Erythroblast (primary cell): ENCODE measurements at places on chromosomes 3 and 15.

- DNase-seq, result no peak
These were observed 74.8 kb downstream of the TMEM39A start for GRCh38 chr3:119388577-119388976.

DNA sequence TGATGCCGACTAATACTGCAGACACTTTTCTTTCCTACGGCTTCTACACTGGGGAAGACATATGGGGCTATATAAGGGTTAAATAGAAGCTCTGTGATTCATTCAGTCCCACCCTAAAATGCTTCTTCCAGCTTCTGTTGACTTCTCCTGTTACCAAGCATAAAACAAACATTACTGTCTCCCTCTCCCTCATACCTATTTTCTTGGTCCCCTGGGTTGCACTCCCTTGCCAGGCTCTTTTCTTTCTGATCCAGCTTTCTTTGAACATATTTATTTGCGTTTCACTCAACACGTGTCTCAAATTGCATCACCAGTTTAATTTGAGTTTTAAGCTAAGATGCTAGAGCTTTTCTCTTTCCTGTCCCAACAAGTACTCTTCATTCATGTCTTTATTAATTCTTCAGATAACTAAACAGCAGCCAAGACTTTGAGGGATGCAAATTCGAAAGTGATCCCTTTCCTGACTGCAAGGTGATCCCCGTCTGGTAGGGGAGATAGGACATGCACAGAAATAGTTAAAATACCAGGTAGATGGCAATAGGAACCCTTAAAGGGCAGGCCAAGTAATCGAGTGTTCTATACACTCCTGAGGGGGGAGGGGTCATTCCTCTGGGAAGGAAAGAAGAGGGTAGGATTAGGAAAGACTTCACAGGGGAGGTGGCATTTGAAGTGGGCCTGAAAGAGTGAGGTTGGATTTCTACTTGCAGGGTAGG is 198.6 kb upstream of the BCL6 start:
- DNase-seq, result no peak

DNA sequence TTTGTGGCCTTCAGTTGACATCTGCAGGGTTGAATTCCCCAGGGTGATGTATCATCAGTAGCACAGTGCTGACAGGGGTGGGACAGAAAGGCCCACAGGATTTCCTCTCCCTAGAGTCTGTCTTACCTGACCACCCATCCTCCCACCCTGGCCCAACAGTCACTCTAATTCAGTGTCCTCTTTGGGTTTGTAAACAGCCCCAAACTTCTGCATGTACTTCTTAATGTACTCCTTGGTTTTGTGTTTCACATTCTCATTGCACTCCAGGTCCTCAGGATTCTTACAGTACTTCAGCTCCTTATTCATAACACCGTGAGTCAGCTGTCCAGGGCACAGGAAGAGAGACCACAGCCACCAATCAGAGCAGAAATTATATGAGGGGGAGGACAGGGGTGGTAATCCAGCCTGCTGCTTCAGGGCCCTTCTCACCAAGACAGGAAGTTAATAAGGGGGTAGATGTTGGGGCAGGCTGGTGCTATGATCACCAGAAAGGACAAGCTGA is 37.5 kb downstream of the NBEAL2 start:
- no peak for DNase-seq

- no peak for DNase-seq
These were observed 21.3 kb downstream of the KLHL6 start for GRCh38 chr3:183534249-183534648.

DNA sequence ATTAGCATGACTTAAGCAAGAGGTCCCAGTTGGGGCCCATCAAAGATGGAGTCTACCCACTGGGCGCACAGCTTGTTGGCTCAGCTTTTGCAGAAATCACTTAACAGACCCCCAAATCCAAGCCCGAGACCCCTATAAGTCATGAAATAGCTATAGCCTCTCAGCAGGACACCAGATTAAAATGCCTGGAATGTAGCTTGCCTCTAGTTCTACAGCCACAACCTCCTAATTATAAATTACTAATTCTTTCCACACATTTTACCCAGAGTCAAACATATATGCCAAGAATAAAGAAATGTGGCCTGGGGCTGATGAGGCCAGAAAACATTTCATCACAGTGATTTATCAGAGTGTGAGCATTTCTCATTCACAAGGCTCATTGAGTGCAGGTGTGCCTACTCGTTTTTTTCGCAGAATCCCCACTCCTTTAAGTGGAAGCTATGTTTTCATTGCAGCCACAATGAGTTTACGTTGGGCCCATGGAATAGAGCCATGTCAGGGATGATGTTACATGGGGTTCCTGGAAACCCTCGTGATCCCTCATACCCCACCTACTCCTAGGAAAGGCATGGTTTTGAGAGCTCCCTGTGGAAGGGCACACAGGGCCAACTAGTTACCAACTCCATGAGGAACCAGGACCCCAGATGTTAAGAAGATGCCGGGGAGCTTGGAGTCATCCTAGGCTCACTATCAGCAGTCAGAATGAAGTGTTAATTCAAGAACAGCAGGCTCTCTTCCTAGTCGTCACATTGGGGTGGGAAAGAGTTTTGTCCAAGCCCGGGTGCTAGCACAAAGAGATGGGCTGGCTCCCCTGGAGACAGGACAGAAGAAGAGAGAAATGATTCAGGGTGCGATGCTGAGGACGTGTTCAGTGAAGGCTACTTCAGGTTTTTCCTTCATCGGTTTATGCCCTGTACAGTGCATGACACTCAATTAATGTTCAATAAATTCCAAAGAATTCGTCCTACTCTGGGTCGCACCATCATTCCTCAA is 90.2 kb upstream of the ABHD17C start:
- no peak for DNase-seq

GRCh38 chr3:108295421-108296175 is 750 bp upstream of the HHLA2 start:
- no peak for DNase-seq
